ENCODE measurements at places on chromosomes 1 and 21. TPM values are rescaled to one million over a fixed set of nuclear protein-coding genes. Genes with fewer than 3 reads are reported as not detected.

The ITLN2 gene
- total RNA-seq, result not detected

The ZNF672 gene
- total RNA-seq, result 18.6 TPM

DNA sequence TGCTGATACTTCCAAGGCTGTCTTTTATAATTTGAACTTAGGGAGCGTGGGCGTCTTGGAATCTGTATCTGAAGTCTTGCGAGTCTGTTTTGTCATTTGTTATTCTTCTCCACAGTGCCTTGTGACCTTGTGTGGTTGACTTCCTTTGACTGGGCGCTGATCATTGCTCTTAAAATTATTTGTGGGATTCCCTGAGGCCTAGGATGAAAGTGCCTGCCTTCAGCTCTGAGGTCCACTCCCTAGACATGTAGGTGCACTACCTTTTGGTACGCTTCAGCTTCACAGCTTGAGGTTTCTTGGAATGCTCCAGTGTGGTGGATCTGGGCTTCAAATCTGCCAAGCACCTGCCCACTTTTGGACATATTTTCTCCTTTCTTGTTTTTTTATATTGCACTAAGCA is 50.2 kb upstream of the IGSF5 start:
- no peak for DNase-seq

DNA sequence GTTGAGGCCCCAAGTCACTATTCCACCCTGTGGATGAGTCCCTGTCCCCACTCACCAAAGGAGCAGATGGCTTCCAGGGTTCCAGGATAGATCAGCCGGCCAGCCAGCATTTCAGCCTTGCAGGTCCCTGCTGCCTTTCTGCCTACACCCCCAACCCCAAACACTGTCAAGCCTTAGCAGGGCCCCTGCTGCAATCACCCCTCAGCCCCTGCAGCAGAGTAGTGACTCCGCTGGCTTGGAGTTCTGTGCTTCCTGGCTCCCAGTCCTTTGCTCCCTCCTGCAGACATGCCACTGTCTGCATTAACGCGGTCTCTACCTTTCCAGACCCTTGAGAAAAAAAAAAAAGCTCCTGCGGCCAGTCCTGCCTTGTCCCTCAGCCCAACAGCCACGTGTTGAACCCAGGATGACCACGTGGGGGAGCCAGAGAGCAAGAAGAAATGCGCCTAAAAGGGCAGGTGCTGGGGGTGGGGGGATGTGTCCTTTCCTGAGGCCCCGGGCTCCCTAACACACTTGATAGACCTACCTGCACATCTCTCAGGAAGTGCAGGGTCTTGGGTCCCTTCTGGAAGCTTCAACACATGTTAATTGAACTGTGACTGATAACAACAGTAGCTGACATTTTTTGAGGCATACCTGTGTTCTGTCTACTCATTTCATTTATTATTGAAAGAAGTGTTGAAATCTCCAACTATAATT is 37.4 kb downstream of the RASSF5 start:
- no peak for DNase-seq

GRCh38 chr21:40847951-40848350 is 993 bp upstream of the DSCAM start:
- DNase-seq, result no peak

GRCh38 chr1:217327901-217328300 is 303.0 kb downstream of the GPATCH2 start:
- no peak for DNase-seq

DNA sequence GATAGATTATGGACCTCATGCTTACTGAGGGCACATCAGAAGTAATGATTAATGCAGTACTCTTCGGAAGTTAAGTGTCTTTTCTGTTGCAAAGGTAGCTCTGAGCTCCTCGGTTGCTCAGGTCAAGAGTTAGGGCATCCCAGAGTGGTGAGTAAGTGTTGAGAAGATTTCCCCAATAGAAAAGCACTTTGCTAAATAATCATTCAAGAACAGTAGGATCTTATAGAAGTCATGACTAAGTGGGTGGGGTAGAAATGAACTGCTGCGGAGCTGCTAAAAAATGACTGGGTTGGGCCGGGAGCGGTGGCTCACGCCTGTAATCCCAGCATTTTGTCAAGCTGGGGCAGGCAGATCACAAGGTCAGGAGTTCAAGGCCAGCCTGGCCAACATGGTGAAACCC is 648.6 kb upstream of the CAMK1G start:
- DNase-seq, result no peak

DNA sequence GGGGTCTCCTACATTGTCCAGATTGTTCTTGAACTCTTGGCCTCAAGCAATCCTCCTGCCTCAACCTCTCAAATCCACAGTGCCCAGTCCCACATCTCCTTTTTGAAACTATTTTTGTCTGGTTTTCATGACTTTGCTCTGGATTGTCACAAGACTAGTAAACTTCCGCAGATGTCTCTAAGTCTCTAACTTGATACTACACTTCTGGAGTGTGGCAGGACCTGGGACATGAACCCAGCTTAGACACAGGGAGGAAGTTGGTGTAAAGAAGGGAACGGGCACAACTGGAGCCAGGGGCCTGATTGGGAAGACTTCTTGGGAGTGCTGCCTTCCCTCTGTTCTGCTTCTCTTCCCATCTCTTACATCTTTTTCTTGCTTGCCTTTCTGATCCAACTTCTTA is 16.2 kb upstream of the DISC1 start:
- no peak for DNase-seq

DNA sequence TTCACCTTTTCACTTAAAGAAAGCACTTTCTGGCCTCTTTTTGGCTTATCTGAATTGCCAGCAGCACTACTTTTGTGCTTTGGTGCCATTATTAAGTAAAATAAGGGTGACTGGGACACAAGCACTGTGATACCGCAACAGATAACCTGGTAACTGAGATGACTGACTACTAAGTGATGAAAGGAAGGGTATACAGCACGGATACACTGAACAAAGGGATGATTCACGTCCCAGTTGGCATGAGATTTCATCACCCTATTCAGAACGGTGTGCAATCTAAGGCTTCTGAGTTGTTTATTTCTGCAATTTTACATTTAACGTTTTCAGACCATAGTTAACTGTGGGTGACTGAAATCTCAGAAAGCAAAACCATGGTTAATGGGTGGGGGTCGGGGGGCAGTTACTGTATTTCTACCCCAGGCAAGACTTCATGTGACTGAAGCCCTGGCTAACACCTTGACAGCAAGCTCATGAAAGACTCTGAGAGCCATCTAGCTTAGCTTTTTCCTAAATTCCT is 102.8 kb downstream of the CLIC6 start:
- no peak for DNase-seq

The MAN1C1 gene
- 21.9 TPM for total RNA-seq

The ABCA4 gene
- 1.3 TPM for total RNA-seq

The MMEL1 gene
- total RNA-seq, result 3.2 TPM

GRCh38 chr1:212675675-212676074 is 24.0 kb downstream of the BATF3 start:
- DNase-seq, result no peak

The FAM78B gene
- total RNA-seq, result 1.7 TPM

Data from mesenteric fat pad (tissue), 1 donor.